ENCODE measurements at places on chromosomes 7 and 10.
A peak's percentile ranks its signal among the peaks of the same experiment; 100 is the strongest.

GRCh38 chr7:48101968-48102367 is 12.9 kb downstream of the UPP1 start:
- DNase-seq: no peak

- no peak for DNase-seq
Observed at GRCh38 chr10:95988702-95989101, 54.7 kb upstream of the CCNJ start.

DNA sequence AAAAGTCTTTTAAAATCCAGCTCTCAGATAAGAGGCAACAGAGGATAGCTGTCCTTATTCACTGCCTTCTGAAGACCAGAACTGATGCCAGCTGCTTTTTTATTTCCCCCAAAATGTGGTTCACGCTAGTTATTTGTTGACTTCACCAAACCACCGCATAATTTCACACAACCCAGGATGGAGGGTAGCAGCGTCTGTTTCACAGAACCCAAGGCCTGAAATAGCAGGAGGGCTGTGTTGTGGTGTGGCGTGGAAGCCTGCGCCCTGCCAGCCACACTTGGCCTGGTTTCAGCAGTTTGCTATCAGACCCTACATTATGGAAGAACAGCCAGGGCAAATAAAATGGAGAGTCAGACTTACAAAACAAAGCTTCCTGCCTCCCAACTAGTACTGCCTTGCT is 155.4 kb downstream of the DYNC1I1 start:
- DNase-seq: no peak

GRCh38 chr10:80522756-80523363 is 14.8 kb upstream of the SH2D4B start:
- no peak for DNase-seq

DNA sequence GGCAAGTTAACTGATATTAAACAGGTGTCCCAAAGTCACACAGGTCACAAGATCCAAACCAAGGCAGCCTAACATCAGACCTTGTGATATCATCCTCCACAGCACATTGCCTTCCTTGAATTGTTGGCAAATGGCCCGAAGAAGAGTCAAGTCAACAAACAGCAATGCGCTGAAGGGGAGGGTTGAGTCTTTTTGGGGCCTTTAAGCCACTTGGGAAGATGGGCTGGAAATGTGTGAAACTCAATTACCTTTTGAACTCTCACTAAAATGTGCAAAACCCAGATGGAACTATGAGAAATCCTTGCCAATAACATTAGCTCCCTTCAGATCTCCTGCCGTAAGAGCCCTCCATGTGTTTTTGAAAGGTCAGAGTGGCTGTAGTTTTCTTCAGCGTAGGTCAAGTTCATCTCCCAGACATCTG is 47.9 kb upstream of the STK17A start:
- no peak for DNase-seq

DNA sequence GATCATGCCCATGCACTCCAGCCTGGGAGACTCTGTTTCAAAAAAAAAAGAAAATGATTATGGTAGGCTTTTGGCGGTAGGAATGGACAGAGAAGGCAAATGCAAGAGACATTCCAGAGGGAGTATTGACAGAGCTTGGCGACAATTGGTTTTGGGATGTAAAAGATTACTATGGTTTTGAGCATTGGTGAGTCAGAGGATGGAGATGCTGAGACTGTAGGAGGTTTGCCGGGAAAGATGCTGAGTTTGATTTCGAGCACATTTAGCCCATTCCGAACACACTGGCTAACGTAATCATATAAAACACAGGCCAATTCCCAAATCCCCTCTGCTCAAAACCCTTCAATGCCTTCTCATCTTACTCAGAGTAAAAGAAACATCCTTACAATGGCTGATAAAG is 161.6 kb upstream of the MKLN1 start:
- DNase-seq: no peak

DNA sequence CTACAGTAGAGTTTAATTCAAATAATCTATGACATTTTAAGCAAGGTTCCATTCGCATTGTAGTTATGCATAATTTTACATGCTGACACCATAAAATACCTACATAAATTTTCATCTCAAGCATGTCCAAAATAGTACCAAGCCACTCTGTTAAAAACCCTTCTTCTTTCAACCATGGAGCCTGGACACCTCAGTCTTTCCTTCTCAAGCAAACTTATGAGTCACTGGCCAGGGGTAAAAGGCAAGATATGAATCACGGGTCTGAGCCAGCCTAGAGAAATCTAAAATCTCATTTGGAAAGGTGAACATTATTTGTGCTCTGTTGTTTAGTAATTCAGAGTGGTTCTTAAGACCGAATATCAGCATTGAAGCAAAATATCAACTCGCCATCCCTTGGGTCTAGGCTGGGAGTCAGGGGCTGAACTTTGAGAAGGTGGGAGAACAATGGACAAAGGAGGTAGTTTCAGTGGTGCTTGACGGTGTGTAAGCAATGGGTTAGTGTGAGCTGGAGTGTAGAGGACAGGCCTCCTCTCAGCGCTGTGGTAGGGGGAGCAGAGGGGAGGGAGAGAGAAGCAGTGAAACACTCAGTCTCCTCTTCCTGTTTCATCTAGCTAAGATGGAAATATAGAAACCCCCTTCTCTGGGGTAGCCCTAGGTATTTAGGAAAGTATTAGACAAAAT is 19.1 kb upstream of the GPAM start:
- no peak for DNase-seq

- DNase-seq: peak; percentile 85
Observed at GRCh38 chr7:26864309-26865093, at the start of gene SKAP2. Gene SKAP2, minus strand, starts transcription at chr7:26864590. Its CDS starts 161 bp downstream, at chr7:26864429.

- no peak for DNase-seq
Observed at GRCh38 chr10:112525200-112525599, 78.2 kb downstream of the VTI1A start.

- DNase-seq: no peak
Observed at GRCh38 chr10:67861750-67862432, 22.6 kb upstream of the SIRT1 start.

GRCh38 chr10:114686013-114686412 is 27.9 kb upstream of the ABLIM1 start:
- no peak for DNase-seq

GRCh38 chr7:99089914-99090629 is 53.8 kb downstream of the SMURF1 start:
- no peak for DNase-seq

DNA sequence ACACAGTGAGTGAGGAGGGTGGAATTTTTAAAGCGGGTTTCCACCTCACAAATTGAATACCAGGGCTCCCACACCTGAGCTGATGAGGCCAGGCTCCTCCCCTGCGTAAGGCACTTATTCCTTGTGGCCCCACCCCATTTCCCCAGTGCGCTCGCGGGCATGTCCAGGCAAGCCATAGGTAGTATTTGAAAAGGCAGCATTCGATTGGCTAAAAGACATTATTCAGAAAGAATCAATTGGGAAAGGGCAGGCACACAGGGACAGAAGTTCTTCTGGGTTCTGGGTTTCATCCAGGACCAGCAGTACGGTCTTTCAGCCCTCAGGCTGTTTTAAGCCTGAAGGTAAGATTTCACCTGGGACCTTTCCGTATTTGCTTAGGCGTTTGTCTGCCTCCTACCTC is 222.3 kb downstream of the BBS9 start:
- no peak for DNase-seq

GRCh38 chr7:11529382-11529781 is 302.6 kb downstream of the THSD7A start:
- DNase-seq: no peak

GRCh38 chr7:156994417-156994816 is 16.0 kb downstream of the MNX1 start:
- no peak for DNase-seq

DNA sequence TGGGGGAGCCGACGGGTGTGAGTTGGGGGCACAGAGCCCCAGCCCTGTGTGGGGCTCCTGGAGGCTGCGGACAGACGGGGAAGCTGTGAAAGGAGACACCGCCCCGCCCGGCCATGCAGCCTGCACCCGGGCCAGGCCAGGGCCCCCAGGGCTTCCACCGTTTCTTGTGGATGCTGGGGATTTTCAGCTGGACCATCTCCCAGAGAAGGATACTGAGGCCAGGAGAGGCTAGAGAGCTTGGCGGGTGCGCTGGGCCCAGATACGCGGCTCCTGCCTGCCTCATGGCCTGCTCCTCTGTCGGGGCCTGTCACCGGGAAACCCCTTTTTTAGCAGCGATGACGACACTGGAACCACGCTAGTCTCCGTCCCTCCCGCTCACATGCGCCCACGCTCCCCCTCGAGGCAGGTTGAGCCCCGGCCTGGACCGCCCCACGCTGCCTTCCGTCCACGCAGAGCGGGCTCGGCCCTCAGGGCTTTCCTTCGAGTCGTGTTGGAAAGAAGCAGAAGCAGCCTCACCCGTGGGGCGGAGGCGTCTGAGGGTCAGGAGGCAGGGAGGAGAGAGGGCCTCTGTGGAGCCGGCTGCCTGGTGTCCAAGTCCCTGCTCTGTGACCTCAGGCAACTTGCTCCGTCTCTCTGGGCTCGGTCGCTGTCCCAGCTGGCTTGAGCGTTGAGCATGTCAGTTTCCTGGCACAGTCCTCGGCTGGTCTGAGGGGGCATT is 11.7 kb downstream of the TMEM184A start:
- no peak for DNase-seq

DNA sequence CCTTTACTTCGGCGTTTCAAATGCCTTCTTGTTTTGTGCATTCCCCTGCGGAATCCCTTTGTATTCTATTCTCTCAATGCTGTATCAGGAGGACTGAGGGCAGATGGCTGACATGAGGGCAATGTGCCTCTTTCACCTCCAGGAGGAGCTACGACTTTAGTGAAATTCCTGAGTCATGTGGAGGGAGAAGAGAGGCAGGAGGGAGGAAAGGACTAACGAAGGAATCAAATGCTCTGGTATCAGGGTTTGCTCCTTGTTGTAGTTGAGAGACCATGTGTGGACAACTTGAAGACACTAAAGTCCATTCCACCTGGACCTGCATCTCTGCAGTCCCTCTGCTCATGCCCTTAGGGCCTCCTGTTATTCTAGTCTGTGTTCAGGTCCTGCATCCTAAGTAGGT is 40.2 kb upstream of the PRSS58 start:
- DNase-seq: no peak

DNA sequence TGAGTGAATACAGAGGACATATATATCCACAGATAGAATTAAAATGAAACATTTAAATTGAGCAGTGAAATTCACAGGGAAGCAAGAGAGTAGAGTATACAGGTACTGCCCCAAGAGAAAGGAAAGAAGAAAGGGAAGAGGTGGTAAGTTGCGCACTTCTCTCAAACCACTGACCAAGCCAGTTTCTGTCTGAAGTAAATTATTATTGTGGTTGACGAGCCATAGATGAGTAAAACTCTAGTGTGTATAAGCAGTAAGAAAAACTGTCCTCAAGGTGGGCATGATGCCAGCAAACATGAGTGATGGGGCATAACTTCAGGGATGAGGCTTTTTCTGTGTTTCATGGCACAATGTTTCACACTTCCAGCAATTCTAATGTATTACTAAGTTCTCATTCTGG is 4.4 kb upstream of the BET1 start:
- DNase-seq: no peak

- no peak for DNase-seq
Observed at GRCh38 chr10:58554316-58554715, 41.6 kb downstream of the BICC1 start.

DNA sequence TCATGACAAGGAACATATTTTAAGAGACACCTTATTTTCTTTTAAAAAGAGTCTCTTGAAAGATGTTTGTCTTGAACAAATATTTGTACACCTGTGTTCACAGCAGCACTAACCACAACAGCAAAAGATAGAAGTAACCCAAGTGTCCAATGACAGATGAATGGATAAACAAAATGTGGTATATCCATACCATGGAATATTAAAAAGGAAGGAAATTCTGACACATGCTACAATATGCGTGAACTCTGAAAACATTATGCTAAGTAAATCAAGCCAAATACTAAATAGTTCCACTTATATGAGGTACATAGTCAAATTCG is 17.8 kb downstream of the SGMS1 start:
- no peak for DNase-seq

- DNase-seq: no peak
Observed at GRCh38 chr7:117129521-117129955, 176.2 kb downstream of the ST7 start.

- no peak for DNase-seq
Observed at GRCh38 chr7:67306331-67306730, 309.7 kb downstream of the TYW1 start.

DNA sequence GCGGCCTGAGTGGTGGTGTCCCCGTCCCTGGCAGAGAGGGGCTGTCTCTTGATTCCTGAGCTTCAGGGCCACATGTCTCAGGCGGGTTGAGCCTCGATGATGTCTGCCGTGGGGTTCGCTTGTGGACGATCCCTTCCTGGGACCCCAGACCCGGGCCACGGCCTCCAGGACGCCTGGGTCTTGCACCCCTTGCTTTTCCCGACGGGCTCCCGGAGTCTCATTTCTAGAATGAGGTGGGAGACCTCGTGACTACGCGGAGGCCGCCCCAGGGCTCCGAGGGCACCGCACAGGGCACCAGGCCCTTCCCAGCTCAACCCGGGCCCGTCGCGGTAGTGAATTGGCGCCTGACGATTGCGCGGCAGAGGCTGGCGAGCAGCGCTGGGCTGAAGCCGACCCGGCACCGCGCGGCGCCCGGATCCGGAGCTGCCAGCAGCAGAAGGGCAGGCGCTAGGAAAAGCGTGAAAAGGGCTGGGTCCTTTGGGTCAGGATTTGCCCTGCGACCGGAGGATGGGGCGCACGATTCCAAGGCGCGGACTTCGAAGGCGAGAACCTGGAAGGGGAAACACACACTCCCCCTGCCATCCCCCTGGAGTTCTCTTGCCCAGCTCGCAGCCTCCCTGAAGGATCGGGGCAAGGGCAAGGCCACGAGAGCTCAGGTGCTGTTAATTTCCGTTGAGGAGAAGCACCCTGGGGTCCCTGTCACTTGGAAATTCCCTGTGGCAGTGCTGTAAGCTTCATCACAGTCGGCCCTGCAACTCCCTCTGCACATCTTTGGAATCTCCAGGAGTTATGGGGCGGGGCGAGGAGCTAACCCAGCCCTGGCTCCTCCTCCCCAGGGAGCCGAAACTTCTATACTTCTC is 15.5 kb downstream of the TLX1 start:
- no peak for DNase-seq

- peak; percentile 71 for DNase-seq
Observed at GRCh38 chr10:88991161-88991898, 732 bp downstream of the FAS start.

DNA sequence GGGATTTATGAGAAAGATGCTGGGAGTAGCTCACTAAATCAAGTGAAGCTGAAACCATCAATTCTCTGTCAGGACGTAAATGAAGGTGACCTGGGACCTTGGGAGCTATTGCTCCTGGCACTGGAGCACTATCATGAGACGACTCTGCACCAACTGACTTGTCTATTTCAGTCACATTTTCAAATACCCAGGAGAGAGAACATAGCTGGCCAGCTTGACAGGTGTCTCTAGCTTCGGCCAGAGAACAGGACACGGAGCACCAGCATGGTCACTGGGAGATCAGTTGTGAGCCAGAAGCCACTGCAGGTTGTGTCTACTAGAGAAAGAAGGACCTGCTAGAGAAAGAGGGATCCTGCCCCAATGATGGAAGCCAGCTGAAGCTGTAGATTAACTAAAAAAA is 17.4 kb upstream of the ATOH7 start:
- DNase-seq: no peak

DNA sequence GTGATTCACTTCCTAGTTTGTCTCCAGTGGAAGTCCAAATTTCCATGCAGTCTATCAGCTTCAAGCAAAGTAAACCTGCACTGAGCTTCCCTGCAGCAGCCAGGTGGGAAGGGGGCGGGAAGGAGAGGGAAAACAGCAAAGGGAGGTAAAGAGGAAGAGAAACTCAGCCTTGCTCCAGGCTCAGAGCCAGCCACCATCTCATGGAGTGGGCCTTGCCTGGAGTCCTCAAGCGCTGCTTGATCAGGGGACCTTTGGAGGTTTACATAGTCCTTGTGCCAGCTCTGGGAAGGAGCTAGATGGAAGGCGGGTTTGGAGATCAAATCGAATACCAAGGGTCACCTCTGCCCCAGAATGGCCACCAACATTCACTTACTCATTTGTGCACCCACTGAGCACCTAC is 7.4 kb downstream of the CRTAC1 start:
- DNase-seq: no peak
